ENCODE measurements at places on chromosomes 11 and 22.

- DNase-seq = peak; percentile 99
Measured at GRCh38 chr11:115317277-115318185, 186.7 kb downstream of the CADM1 start.

DNA sequence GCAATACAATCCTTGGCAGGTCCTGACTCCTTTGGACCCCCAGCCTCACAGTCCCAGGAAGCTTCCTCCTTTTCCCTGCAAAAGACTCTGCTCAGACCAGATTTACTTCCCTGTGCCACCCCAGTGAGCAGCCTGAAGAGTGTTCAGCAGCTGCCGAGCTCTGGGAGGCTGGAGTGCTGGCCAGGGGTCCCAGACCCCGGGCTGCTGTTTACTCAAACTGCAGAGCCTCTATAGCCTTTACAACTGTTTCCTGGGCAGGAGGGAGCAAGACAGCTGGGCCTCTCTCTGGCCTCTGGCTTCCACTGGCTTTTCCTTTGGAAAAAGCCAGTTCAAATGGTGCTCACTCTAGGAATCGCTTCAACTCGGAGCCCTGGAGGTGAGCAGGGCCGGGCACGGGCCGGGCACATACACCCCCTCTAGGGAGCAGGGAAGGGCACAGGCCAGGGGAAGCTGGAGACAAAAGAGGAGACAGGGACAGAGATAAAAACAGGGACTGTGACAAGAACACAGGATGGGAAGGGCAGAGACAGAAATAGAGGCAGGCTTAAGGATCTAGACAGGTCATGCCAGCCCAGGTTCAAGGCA, 932 bp downstream of the IRAG1 start:
- no peak for DNase-seq

- DNase-seq = peak; percentile 59
Measured at GRCh38 chr11:94129512-94130297, 1.1 kb downstream of the PANX1 start.

DNA sequence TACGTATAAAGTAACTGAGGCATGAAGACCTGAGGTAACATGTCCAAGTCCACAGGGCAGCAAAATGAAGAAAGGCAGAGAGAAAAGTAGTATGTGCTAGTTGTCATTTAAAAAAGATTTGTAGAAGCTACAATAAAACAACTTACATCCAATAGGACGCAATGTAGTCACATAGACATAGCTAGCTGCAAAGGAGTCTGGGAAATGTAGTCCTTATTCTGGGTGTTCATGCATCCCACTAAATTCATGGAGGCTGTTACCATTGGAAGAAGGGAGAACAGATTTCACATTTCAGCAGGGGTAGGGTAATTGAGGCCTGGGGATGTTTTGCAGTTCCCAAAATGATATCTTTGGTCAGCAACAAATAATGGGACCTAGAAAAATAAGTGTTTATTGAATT, 571.4 kb downstream of the MIAT start:
- DNase-seq = no peak

GRCh38 chr22:46062971-46063631, 86.1 kb upstream of the WNT7B start:
- no peak for DNase-seq

- DNase-seq = no peak
Measured at GRCh38 chr11:1656670-1657069, 27.1 kb downstream of the KRTAP5-5 start.

- DNase-seq = no peak
Measured at GRCh38 chr11:8375460-8375859, 111.8 kb upstream of the LMO1 start.

GRCh38 chr22:17380359-17381087, 11.3 kb downstream of the CECR2 start:
- no peak for DNase-seq

DNA sequence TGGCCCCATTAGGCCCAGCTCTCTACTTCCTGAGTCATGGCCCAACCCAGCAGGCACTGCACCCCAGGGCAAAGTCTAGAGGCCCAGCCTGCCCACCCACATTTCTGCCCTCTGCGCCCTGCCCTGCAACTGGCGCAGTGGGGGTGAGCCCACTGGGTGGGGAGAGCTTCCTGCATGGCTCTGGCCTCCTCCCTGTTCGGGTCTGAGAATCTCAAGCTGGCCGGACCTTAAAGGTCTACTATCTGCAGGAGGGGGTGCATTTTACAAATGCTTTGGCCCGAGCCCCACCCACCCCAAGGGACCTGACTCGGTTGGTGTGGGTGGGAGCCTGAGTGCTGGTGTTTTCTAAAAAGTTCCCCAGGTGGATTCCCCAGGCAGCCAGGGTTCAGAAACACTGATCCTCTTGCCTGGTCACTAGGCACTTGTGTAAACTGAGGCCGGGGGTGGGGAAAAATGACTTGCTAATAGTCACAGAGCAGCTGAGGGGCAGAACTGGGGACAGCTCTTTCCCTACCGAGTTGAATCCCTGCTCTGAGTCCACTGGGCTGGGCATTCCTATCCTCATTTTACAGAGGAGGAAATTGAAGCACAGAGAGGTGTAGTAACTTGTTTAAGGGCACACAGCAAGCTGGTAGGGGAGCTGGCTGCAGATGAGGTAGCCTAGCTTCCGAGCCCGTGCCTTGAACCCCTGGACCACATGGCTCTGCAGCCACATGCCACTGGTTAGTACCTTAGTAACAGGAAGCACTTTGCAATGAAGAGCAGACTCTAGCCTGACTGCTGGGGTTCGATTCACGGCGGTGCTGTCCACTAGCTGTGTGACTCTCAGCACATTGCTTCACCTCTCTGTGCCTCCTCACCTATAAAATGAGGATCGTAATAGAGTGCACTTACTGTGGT, 36.3 kb downstream of the CD82 start:
- no peak for DNase-seq

DNA sequence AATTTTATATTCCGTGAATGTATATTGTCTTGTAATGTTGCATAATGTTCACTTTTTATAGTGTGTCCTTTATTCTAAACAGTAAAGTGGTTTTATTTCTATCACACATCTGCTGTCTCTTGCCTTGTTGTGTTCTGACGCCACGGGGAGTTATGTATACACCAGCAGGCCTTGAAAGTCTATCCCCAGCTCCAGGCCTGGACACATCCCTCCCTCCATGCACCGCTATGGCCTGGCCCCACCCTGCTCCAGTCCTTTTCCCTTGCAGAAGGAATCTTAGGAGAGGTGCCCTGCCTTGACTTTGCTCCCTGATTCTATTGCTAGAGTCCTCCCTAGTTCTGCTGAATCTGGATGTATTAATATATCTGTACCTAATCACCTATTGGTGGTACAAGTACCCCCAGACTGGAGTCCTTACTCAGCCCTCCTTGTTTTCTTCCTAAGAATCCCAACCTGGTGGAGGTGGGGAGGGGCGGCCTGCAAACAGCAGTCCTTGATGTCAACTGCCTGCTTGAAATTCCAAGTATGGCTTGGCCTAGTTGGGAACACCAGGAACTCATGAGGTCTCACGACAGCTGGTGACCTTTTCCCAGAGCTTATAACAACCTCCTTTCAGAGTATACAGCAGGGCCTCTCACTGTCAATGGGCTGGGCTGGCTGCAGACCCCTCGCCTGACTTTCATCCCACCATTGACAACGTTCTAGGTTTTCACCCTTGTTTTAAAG, 61.6 kb downstream of the TIMP3 start:
- DNase-seq = no peak

- DNase-seq = peak; percentile 87
Measured at GRCh38 chr11:12330485-12331231, 46.7 kb upstream of the PARVA start.

GRCh38 chr22:17120711-17121232, 388 bp downstream of the TMEM121B start:
- no peak for DNase-seq

- no peak for DNase-seq
Measured at GRCh38 chr22:37981282-37982011, 2.9 kb downstream of the SOX10 start.

GRCh38 chr11:116037861-116038260, 533.6 kb upstream of the CADM1 start:
- DNase-seq = no peak

DNA sequence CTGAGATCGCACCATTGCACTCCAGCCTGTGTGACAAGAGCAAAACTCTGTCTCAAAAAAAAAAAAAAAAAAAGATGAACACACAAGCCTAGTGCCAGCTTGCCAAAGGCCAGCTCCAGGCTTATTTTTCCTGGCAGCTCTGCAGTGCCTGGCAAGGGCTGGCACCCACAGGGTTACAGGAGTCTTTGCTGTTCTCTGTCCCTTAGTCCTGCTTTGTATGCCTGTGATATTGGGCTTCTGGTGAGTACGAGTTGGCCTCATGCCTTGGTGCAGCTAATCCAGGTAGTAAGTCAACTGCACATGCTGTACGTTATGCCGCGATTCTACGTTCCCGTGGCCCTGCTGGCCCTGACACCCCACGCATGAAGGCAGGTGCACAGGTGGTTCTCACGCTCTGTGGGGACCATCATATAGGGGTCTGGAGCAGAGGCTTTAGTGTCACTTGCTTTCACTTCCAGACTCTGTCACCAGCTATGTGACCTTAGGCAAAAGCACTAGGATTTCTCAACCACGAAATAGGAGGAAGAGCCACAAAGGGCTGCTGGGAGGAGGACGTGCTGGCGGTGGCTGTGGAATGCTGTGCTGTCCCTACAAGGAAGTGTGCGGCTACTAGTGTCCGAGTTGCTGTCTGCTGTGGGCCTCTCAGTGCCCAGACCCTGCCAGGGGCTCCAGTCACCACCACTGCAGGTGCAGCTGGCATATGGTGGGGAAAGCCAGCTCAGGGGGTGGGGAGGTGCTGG, 21.4 kb upstream of the RASL10A start:
- no peak for DNase-seq

DNA sequence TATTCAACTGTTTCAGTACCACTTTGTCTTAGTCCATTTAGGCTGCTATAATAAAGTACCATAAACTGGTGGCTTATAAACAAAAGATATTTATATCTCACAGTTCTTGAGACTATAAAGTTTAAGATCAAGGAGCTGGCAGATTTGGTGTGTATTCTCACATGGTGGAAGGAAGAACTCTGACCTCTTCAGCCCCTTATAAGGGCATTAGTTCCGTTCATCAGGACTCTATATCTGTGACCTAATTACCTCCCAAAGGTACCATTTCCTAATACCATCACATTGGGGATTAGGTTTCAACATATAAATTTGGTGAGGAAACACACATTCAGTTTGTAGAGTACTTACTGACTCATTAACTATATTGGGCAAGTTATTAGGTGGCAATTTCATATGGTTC, 10.7 kb upstream of the ARL14EP start:
- no peak for DNase-seq

DNA sequence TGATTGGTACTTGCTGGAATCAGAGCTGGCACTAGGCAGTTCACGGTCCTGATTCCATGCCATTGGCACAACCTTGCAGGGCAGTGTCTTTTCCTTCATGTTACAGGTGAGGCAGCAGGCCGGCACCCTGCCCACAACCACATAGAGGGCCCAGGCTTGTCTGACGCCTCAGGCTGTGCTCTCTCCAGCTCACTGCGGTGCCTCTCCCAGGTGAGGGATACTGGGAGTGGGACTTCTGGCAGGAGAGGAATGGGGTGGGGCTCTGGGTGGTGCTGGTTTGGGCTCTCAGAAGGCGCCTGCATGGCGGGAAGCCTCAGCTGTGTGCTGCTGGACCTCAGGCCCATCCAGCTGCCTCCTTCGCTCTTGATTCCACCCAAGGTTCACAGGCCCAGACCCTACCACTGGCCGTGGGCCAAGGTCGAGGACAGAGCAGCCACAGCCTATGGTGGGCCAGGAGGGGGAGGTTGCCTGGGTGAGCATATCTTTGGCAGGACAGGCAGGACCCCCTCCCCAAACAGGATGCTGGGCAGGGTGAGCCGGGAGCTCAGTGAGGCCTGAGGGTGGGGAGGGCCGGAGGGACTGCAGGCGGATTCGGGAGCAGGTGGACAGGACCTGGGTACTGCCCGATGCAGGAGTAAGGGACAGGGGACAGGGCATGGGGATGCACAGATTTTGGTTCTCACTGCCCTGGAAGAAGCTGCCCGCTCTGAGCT, 7.0 kb upstream of the MPPED1 start:
- peak; percentile 60 for DNase-seq

DNA sequence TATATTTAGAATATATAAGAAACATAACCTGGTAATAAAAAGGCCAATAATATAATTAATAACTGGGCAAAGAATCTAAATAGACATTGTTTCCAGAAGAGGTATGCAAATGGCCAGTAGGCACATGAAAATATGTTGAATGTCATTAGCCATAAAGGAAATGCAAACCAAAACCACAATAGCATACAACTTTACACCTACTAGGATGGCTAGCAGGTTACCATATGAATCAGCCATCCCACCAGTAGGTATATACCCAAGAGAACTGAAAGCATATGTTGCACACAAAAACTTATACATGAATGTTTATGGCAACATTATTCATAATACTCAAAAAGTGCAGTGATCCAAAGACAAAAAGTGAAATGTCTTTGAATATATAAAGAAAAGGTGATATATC, 2.7 kb upstream of the OR2D2 start:
- peak; percentile 61 for DNase-seq

DNA sequence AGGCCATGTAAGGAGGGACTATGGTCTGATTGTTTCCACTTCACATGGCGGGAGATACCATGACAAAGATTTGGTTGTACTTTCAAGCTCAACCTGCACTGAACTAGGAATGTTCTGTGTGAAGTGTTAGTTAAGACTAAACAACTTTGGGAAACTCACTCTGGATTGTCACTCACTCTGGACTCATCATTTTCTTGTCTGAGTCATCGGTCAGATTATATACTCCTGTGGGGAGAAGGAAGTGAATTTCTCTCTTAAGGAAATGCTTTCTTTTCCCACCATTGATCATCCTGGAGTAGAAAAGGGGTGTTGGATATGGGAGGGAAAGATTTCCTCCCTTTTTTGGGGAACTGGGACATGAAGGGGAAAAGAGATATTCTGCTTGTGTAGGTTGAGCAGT, 26.9 kb upstream of the CAT start:
- DNase-seq = no peak

DNA sequence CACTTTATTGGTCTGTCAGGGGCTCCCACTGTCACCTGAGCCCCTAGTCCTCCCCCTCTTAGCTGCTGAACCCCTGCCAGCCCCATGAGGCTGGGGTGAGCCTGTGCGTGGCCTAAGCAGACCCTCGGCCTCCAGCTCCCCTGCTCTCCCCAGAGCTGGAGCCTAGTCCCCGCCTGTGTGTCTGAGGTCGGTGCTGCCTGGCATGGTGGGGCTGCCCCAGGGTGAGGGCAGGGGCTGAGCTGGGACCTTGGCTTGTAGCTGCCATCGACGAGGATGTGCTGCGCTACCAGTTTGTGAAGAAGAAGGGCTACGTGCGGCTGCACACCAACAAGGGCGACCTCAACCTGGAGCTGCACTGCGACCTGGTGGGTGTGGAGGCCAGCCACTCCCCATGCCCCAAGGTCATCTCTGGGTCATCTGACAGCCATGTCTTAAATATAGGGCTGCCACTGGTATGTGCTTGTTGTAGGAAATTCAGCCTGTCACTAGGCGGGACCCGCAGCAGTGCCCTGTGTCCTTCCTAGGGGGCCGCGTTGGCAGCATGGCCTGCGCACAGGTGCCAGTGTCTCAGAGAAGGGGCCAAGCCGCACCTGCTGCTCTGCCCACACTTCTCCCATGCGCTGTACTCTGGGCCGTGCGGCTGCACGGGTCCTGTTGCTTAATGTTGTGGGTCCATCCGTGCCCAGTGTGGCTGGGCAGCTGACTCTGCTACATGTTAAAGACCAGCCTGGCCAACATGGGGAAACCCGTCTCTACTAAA, 21.0 kb downstream of the PPIL2 start:
- DNase-seq = no peak

GRCh38 chr11:22879630-22880029, 19.4 kb upstream of the CCDC179 start:
- DNase-seq = no peak

- no peak for DNase-seq
Measured at GRCh38 chr22:35303029-35303624, 3.4 kb downstream of the TOM1 start.

Data from NCI-H526 (cell line).